ENCODE measurements at places on chromosomes 6 and 20. TPM values are rescaled to one million over a fixed set of nuclear protein-coding genes. Genes with fewer than 3 reads are reported as not detected.

GRCh38 chr6:79650950-79651349, 19.8 kb downstream of the SH3BGRL2 start:
- DNase-seq = no peak

SNAP25 gene
- total RNA-seq = not detected

COL21A1 gene
- total RNA-seq = not detected

GRCh38 chr20:50813101-50813643, 18.3 kb downstream of the BCAS4 start:
- DNase-seq = no peak

DNA sequence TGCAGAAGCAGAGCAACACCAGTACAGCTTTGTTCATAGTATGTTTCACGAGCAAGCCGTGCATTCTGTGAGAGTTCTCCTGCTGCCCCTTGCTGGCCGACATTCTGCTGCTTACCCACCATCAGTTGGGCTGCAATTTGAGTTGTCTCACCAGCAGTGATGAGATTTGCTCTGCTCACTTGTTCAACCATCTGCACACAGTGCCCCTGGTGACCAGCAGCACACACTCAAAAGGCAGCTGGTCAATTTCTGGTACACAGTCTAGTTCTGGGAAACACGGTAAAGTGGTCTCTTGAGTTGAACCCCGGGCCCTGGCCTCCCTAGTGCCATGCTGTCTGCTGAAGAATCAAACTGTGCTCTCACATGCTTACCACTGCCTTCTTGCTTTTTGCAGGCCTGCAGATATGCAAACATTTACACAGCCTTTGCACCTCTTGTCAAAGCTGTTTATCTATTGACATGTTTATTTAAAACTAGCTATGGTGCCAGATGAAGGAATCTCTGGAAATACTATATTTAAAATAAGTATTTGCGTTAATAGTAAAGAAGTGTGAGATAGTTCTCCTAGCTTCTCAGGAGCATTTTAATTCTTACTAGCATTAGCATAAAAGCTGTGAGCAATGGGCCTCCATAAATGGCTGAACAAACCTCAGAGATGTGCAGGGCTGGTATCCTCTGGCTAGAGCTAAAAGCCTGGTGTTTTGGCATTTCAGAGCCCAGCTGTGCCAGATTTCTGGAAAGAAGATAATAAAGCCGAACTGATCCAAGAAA, 234.3 kb downstream of the ARHGAP18 start:
- DNase-seq = no peak

DDX43 gene
- total RNA-seq = 2.6 TPM

APMAP gene
- 28.0 TPM for total RNA-seq

DNA sequence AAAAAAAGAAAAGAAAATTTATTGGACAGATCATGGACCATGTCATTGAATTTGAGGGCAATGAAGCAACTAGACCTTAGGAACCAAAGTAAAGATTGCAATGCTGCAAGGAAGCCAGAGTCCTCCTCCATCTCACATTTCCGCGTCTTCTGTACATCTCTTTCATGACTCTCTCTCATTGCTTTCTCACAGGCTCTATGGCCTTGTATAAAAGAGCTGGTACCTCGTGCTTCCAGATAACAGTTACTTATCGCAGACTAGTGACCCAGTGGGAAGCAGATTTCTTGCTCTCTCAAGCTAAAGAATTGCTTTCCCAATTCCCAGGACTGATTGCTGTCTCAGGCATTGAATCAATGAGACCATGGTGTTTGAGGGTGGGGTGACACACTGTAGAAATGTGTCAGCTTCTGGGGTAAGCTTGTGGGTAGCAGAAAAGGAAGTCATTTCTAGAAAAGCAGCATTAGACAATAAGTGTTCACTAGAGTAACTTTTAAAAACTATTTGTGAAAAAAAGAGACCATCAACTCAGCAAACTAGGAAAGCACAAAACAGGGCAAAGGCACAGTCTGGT, 635.3 kb downstream of the UTRN start:
- no peak for DNase-seq

MYB gene
- 1.4 TPM for total RNA-seq

- no peak for DNase-seq
Observed at GRCh38 chr20:53900380-53900999, 169.9 kb downstream of the BCAS1 start.

GRCh38 chr6:53031281-53031680, 33.9 kb upstream of the FBXO9 start:
- no peak for DNase-seq

GRCh38 chr20:57892471-57892870, 182.7 kb upstream of the PMEPA1 start:
- DNase-seq = no peak

DNA sequence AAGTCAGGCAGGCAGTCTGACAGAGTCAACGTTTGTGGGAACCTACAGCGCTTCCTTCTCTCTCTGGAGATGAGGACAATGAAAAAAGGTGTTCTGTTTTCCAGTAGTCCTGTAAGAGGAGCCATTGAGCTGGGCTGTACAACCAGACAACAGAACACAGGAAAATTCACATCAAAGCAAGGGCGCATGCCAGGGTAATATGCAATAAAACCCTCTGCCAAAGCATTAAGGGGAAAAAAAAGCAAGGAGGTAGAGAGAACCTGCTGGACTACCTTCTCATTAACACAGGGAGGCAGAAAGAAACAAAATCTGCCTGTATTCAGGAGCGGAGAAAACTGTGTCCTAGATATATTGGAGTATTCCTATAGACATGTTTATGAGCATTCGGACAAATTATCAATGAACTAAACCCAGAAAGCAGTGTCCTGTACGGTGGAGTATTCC, 1.3 kb downstream of the RNF24 start:
- DNase-seq = peak; percentile 55

DNA sequence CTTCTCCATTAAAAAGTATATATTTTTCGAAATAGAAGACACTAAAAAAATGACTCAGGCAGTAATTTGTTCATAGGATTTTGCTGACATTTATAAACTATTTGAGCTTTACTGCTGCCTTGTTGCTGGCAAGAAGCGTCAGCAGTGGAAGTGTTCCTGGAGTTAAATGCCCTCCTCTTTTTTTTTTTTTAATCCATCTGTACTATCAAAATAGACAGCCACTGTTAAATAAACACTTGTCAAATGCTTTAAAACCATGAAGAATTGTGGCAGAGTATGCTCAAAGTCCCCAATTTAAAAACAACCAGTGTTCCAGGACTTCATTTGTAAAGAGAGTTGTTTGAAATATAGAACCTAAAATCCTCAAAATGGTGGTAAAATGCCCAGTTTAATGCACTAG, 253.8 kb downstream of the NKAIN2 start:
- no peak for DNase-seq

DNA sequence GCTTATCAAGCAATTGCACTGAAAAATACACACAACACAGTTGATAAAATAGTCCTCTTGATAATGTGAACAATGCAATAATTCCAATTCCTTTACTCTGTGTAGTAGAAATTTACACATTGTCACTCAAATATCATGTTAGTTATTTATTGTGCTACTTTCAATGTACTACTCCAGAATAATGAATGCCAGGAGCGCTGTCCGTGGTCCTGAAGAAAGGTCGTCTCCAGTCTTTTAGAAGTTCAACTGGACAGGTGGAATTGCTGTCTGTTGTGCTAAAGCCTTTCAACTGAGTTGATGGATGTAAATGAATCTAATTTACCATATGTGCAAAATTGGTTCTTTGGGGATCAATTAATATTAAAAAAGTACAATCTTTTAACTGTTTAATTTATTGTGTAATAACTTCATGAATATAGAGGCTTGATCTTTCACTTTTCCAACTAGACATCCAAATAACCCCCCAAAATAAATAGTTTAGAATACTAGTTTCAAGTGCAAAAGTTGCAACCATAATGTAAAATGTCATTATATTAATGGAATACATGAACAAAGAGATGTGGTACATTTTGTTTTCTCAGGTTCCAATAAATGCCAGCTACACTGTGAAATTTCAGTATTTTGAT, 3.2 kb downstream of the GRIK2 start:
- peak; percentile 6 for DNase-seq

DNA sequence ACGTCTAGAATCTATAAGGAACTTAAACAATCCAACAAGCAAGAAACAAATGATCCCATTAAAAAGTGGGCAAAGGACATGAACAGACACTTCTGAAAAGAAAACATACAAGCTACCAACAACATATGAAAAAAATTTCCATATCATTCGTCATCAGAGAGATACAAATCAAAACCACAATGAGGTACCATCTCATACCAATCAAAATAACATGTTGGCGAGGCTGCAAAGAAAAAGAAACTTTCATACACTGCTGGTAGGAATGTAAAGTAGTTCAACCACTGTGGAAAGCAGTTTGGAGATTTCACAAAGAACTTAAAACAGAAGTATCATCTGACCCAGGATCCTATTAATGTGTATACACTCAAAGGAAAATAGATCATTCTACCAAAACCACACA, 243.9 kb upstream of the RUNX2 start:
- no peak for DNase-seq

RFX6 gene
- total RNA-seq = not detected

DNA sequence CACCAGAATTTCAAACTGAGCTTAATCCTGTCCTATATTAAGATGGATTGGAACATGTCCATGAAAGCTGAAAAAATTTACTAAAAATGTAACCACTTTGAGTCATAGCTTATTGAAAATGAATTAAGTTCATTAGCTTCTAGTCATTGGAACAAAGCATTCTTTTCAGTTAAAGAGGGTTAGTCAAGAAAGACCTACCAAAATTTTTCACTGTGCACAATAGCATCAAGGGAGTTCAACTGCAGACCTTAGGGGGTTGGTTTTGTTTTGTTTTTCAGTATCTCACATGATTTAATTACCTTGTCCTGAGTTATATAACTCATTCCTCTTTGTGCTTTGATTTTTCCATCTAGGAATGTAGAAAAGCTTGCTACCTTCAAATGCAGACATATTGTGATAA, 2.8 kb downstream of the SLC2A12 start:
- DNase-seq = no peak

PCK1 gene
- not detected for total RNA-seq

GRCh38 chr20:46270977-46271744, 37.1 kb downstream of the CDH22 start:
- DNase-seq = no peak

GRCh38 chr6:25558155-25558817, 93.7 kb upstream of the SCGN start:
- no peak for DNase-seq

NT5E gene
- total RNA-seq = 24.8 TPM

ADIG gene
- total RNA-seq = not detected

CST7 gene
- 0.56 TPM for total RNA-seq

All from B cell (primary cell).